Hippocampal formation (tissue), 2 donors: ENCODE measurements at places on chromosomes 11 and 22.

DNA sequence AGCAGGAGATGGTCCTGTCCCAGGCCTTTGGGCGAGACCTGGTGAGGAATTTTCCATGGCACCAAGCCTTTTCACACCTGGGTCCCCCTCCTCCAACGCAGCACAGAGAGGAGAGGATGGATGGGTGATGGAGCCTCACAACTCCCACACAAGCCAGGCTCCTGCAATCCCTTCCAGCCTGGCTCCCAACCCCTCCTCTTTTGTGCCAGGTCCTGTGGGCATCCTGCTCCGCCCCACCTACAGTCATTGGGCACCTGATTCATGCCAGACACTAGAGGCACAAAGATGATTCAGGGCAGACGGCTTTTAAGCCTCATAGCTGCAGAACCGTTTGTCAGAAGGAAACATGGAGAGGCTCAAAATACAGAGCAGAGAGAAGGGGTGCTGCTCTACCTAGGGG, 16.1 kb upstream of the MYRF start:
- no peak for DNase-seq

DNA sequence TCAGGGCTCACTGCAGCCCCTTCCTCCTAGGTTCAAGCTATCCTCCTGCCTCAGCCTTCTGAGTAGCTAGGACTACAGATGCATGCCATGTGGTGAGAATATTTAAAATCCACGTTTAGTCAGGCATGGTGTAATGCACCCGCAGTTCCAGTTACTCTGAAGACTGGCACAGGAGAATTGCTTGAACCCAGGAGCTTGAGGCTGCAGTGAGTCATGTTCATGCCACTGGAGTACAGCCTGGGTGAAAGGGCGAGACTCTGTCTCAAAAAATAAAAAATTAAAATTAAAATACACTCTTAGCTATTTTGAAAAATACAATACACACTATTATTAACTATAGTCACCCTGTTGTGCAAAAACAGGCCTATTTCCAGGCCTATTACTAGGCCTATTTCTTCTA, 38.4 kb downstream of the NOX4 start:
- no peak for DNase-seq

GRCh38 chr11:18770479-18771125, 21.0 kb downstream of the PTPN5 start:
- no peak for DNase-seq

DNA sequence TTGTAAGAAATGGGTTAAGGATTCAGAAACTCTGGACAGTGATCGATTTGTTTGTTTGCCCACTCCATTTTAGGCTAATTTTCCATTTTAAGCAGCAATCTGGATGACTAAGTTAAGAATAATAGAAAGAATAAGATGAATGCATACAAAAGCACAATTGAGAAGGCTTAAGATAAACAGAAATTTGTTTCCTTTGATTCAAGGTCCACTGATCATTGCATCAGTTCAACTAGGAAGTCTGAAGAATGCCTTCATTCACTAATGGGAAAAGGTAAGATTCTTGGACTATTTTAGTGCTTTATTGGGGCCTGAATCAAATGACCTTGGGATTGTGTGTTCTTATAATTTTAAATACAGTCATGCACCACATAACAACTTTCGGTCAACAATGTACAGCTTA, 140.8 kb downstream of the CADM1 start:
- no peak for DNase-seq

GRCh38 chr11:120335908-120336640, at the start of gene ARHGEF12:
Gene ARHGEF12, plus strand, starts transcription at chr11:120336413. Its CDS starts 831 bp downstream, at chr11:120337244.
- DNase-seq = peak; percentile 92

DNA sequence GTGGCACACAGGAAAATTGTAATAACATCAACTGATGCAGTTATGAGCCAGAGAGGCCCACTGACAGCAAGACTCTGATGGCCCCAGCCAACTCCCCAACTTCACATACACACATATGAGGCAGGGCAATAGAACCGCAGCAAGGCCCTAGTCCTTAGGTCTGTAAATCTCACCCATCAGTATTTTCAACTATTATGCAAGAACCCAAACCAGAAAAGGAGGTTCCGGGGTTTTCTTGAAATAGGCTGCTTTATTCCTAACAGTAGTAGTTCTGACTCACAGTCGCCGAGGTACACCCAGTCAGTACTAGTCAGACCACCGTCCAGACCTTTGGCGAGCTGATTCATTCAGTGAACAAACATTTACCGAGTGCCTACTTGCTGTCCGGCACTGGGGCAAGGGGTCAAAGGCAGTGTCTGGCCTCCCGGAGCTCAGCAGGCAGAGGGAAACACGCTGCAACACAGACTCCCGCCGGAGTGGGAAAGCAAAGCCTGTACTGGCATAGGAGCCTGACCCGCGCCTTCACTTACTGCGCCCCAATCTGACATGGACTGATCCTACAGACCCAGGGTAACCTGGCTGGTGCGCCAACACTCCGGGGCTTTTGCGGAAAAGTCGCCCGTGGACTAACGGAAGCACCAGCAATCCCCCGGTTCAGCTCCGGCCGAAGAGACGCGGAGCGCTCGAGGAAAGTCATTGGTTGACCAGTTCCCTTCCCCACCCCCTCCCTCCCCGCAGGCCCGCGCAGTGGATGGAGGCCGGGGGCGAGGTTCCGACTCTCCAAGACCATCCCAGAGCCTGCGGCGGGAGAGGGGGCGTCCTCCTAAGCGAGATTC, 1.3 kb downstream of the PLEKHA7 start:
- DNase-seq = no peak

GRCh38 chr11:66556086-66556485, 9.4 kb downstream of the ACTN3 start:
- DNase-seq = no peak

DNA sequence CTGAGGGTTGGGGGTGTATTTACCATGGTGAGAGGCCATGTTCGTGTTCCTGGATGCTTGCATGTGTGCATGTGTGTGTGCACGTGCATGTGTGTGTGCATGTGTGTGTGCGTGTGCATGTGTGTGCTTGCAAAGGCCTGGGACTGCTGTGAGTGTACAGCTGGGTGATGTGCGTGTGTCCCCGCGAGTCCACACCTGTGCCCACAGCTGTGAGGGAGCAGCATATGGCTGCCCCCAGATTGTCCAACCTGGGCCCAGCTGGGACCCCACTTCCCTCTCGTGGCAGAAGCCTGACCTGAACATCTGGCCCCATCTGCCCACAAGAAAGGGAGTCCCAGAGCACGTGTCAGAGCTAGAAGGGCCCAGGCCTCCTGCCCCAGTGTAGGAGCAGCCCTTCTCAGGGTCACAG, 8.4 kb upstream of the CD248 start:
- DNase-seq = no peak

GRCh38 chr11:128481135-128481534, 106.2 kb downstream of the ETS1 start:
- DNase-seq = no peak

DNA sequence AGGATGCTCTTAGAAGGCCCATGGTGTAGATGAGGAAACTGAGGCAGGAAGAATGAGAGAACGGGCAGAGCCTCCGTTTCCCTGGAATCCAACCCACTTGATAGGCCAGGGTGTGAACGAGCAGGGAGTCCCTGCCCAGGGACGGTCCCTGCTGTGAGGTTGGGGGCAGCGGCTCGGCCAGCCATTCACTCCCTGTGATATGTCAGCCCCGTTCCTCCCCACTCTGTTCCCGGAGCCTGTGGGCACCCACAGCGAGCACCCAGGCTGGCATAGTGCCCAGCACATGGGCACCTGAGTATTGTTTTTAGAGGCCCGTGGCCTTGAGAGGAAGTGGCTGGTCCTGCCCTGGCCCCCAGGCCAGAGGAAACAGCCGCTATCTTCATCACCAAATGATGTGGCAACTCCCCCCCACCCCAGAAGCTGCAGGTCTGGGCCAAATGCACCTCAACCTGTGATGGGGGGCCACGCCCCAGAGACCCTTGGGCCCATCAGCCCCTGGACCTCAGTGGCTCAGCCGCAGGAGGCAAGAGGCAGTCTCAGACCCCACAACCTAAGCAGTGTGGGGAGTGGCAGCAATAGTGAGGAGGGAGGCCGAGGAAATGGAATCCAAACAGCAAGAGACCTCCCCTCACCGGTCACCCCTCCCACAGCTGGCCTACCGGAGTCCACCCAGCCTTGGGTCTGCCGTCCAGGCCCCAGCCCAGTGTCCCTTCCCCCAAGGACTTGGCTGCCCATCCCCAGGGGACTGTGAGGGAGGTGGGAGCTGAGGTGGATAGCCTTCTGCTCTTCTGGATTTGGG, 2.1 kb downstream of the ALDH3B1 start:
- DNase-seq = no peak

DNA sequence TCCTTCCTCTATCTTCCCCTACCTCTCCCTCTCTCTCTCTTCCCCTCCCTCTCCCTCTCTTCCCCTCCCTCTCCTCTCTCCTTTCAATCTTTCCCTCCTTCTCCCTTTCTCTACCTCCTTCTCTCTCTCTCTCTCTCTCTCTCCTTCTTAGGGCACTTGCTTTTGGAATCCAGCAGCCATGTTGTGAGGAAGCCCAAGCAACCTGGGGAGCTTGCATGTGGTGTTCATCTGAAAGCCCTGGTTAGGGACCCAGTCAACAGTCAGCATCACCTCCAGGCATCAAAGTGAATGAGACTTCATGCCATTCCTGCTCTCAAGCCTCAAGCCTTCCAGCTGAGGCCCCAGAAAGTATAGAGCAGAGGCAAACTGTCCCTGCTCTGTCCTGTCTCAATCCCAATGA, 65.6 kb upstream of the SHISAL1 start:
- DNase-seq = no peak

GRCh38 chr11:106331176-106331575, 253.7 kb downstream of the AASDHPPT start:
- no peak for DNase-seq

- DNase-seq = no peak
Observed at GRCh38 chr22:48416396-48417224, 1411.1 kb downstream of the BRD1 start.

- no peak for DNase-seq
Observed at GRCh38 chr11:103842795-103843194, 193.6 kb upstream of the DDI1 start.

GRCh38 chr11:124577716-124578427, 8.1 kb downstream of the OR8A1 start:
- no peak for DNase-seq

- no peak for DNase-seq
Observed at GRCh38 chr22:26031641-26032040, 137.6 kb upstream of the SEZ6L start.

- no peak for DNase-seq
Observed at GRCh38 chr11:78651136-78651775, 76.6 kb upstream of the NARS2 start.

DNA sequence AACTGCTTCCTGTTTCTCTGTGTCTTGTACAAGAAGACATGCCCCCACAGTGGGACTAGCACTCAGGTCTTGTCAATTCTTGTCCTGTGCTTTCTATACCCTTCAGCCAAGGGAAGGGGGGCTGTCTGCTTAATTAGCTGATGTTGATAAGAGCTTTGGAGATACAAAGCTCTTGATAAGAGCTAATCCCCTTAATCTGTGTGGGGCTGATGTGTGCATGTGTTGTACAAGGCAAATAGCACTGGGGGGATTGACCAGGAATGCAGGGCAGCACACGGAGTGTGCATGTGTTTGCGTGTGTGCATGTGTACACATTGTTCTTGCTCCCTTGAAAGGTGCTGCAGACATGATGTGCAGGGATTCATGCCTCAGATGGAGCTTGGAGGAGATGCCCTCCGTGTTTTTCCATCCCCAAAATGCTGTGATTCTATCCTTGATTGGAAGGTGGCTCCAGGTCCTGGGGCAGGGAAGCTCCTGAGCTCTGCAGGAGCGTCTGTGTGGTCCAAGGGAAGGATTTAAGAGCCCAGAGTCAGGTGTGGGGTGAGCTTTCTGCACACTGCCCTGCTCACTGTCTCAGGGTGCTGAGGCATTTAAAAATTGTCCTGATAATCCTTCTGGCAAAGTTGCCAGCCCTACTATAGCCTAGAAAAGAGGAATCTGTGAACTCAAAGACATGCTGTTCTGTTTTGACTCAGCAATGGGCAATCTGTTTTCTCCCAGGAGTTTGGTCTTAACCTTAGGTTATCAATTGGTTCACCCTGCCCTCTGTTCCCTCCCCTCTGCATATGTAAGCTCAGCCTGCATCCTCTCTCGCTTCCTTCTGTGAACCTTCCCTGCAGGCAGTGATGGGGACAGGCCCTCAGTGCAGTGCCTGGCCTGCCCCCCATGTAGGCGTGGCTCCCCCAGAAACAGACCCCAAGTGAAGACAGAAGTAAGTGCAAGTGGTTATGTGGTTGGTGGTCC, 102.0 kb downstream of the GRIK4 start:
- no peak for DNase-seq
